Inflammatory macrophage treated with lipopolysaccharide for 1 hour (primary cell): ENCODE measurements at places on chromosomes 6 and 20.

GRCh38 chr20:15789079-15789478 is 784.2 kb downstream of the KIF16B start:
- no peak for DNase-seq

DNA sequence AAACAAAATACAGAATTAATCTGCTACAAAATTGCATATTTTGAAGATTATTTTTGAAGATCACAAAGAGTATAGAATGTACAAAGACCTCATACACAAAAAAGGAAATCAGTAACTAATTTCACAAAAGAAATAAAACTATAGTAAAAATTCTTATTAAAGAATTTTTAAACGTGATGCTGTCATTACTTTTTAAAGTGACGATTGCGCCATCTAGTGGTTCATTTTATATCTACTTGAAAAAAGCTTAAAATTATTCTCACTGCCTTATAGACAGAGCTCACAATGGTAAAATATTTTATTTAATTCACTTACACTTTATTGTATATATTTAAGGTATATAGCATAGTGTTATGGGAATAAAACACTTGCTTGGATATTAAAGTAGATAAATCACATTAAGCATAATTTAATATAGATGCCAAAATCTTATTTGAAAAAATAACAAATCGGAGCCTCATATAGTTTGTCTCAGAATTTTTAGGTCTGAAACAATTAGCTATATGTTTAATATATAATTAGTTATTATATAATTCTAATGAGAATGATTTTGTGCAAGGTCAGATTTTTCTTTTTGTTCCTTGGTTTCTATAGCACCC is 128.8 kb downstream of the PHF3 start:
- peak; percentile 96 for DNase-seq

GRCh38 chr6:137246791-137247202 is 27.6 kb upstream of the IFNGR1 start:
- peak; percentile 58 for DNase-seq

- DNase-seq = no peak
Observed at GRCh38 chr20:60935971-60936370, 316.1 kb upstream of the CDH4 start.

DNA sequence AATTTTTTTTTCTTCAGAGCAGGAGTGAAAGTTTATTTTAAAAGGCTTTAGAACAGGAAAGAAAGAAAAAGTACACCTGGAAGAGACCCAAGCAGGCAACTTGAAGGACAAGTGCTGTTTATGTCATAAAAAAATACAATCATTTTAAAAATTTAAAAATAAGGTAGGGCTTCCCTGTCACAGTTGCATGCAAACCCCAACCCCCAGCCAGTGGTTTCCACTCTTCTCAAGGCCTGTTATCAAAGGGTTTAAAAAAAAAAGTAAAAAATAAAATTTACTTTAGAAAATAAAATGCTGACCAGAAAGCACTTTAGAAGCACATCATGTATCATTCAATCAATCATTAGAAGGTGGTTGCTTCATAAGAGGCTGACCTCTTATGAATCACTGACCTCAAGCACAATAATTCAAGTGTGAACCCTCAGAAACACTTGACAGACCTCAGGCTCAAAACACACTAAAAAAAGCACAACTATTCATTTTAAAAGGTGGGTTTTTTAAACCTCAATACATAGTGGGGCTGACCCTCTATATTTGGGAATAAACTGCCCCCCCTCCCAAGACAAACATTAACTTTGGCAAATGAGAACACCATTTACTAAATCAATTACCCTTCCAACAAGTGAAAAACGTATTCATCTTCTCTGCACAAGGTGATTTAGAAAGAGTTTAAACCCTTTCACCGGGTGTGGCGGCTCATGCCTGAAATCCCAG is 15.6 kb downstream of the ILRUN start:
- peak; percentile 31 for DNase-seq

DNA sequence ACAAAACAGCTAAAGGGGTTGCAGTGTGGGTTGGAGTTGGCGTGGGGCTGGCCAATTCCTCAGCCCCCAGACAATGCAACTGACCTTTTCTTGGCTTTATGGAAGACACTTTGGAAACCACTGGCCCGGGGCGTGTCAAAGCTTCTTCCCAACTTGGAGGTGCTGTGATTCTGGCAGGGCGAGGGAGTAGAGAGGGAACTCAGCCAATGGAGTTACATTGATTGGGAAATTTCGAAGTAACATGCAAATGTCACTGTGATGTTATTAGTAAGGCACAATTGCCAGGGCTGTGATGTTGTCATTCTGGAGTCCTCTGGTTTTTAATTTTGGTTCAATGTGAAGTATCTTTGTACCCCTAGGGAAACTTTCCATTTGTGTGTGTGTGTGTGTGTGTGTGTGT is 41.5 kb upstream of the EPB41L1 start:
- peak; percentile 88 for DNase-seq

GRCh38 chr6:170018936-170019817 is 267.8 kb downstream of the ERMARD start:
- no peak for DNase-seq

DNA sequence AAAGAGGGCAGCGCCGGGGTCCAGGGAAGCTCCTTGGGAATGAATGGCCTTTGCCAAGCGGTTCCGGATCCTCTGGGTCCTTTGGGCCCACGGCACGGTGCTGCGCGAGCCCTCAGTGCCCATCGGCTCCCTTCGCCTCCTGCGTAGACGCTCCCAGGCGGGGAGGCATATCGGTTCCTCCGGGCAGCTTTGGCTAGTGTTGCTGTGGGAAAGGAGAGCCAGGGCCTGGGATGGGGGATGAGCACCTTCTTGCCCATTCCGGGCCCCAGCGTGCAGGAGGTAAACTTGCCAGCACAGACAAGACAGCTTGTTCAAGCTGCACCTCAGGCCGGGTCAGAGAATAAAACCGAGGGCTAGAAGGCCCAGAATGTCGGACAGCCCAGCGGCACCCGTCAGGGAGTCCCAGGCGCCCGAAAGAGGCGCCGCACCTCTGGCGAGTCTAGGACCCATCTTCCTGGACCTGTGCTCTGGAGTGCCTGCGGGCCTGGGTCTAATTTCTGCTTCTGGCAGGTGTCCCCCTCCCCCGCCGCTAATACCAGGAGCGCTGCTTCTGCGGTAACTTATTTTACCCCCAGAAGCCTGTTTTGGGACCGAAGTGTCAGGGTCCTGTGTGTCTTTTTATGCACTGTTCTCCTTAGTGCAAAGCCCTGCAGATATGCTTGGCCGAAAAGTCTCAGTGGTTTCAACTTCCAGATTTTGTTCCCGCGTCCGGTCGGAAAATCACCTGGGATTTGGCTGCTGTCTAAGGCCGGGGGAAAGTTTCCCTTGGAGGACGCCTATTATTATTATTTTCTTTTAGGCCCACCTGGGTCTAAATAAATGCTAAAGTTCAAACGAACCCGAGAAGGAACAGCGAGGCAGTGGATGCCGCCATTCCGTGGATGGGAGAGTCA is 1.7 kb upstream of the TFAP2C start:
- DNase-seq = no peak

GRCh38 chr6:99096170-99096569 is 148.4 kb upstream of the FBXL4 start:
- no peak for DNase-seq

DNA sequence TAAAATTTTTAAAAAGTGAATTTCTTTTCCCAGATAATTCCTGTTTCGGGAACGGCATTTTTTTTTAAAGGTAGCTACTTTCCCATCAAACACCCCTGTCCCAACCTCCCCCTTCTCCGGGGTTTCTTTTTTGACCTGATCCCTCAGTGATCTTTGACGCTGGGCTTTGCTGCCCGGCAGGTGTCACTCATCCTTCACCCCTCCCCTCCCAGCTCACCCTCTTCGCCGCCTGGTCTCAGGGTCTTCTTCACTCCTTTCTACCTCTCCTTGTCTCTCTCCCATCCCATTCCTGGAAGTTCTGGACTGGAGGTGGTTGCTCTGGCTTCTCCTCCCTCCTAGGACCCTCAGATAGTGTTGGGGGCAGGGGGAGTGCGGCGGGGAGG is 329 bp upstream of the GPR6 start:
- DNase-seq = no peak

- peak; percentile 78 for DNase-seq
Observed at GRCh38 chr20:48722002-48722731, 105.6 kb downstream of the PREX1 start.

DNA sequence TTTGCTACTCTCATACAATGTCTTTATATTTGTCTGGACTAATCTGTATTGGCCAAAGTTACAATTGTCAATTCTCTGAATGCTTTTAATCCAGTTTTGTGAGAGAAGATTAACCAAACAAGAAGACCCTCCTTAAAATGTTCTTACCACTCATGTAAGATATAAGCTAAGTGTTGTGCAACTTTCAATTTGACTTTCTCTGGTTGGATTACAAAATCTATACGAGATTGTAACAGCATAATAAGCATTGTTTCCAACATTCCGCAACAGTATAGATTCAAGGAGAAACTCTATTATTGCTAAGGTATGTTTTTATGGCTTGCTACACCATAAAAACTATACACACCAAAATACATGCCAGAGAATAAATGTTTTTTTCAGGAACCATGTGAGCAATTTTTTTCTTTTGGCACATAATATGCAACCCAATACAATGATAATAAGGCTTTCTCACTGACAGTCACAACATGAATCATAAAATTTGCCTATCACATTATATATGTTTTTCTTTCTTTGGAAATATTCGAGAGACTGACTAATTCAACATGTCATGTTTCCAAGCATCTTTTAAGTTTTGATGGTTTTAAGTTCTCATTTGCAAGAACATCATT is 12.2 kb upstream of the TRPC4AP start:
- no peak for DNase-seq

- peak; percentile 29 for DNase-seq
Observed at GRCh38 chr6:138986578-138986977, 1.5 kb downstream of the REPS1 start.

DNA sequence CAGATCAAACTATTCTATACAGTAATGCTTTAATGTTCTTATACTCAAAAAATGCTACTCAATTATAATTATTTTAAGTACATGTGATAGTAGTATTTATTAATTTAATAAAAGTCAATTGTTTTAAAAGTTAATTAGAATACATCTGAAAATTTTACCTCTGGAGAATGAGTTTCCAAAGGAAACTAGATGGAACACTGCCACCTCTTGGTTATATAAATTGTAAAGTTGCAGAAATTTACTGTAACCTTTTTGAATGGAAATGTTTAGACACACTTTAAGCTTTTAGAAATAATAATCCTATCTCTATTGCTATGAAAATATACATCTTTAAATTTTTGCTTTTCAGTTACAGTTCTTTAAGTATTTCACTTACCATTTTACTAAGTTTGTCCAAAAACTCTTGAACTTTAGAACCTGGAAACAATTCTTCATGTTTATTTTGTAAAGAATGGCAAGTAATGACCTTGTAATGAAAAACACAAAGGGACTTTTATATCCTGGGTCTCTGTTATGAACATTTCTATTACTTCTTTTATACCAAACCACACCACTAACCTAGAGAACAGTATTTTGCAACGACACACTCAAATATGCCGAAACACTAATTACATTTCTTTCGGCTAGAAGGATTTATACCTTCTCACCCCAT is 10.9 kb upstream of the BMP5 start:
- peak; percentile 5 for DNase-seq

DNA sequence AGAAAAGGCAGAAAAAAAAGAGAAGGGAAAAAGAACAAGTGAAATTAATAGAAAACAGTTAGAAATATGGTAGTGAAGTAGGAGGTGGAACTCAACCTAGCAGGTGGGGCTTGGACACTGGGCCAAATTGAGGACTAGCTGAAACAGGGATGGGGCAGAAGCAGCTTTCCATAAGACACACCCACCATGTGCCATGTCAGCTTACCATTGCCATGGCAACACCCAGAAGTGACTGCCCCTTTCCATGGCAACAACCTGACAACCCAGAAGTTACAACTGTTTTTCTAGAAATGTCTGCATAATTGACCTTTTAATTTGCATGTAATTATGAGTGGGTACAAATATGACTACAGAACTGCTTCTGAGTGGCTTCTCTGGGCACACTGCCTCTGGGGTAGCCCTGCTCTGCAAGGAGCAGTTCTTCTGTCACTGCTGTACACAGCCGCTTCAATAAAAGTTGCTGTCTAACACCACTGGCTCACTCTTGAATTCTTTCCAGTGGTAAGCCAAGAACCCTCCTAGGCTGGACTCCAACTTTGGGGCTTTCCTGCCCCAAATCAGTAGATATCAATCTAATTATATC is 35.9 kb upstream of the SLC24A3 start:
- no peak for DNase-seq

DNA sequence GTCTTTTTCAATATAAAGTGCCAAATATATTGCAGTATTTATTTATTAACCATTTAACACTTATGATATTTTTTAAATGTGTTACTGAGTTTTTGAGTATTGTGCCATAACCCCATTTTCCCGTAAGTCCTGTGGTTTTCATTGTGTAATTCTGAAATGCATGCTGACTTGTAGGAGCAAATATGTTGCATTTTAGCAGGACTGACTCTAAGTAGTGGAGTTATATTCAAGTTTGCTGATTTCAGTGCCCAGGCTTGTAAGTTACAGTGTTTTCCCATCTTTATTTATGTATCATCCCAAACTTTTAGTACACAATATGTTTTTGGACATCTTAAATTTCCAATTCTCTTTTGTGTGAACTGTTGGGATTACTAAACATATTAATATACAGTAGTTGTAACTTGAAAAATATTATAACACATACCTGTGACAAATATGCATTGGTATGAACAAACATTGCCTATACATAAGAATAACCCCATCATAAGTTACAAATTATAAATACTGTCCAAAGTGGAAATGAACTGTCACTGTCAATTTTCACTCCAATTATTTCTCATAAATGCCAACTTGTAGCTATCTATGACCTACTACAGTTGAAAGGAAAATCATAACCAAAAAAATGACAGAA is 179.3 kb upstream of the RUNX2 start:
- DNase-seq = no peak

GRCh38 chr6:168451805-168452517 is 11.0 kb downstream of the SMOC2 start:
- DNase-seq = no peak

- no peak for DNase-seq
Observed at GRCh38 chr20:25389401-25389857, 1.2 kb downstream of the ABHD12 start.

DNA sequence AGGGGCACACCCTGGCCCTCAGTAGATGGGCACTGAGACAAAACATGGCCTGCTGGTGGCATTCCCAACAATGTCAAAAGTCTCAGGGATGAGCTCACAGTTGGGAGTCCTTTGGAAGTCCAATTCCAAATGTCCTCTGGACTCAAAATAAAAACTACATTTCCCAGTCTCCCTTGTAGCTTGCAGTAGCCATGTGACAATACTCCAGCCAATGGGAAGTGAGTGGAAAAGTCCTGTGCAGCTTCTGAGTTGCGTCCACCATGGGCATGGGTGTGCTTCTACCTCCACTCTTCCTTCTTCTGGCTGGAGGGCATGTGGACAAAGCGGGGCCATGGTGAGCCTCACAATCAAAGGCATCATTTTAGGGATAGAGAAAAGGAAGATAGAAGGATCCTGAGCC is 5.8 kb upstream of the ADAM33 start:
- peak; percentile 32 for DNase-seq

- no peak for DNase-seq
Observed at GRCh38 chr20:36825385-36826104, 50.4 kb upstream of the TLDC2 start.

GRCh38 chr6:149200282-149200945 is 117.1 kb upstream of the TAB2 start:
- no peak for DNase-seq
